ENCODE measurements at places on chromosomes 13 and 19.

DNA sequence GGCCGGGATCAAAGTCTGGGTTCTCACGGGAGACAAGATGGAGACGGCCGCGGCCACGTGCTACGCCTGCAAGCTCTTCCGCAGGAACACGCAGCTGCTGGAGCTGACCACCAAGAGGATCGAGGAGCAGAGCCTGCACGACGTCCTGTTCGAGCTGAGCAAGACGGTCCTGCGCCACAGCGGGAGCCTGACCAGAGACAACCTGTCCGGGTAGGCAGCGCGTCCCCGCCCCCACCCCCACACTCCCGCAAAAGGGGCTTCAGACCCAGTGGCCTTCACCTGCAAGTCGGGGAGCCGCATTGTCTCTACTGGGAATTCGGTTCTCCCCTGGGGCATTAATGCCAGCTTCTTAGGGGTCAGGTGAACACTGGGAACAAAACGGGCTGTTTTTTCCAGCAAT, 114.7 kb upstream of the MCF2L start:
- no peak for DNase-seq

DNA sequence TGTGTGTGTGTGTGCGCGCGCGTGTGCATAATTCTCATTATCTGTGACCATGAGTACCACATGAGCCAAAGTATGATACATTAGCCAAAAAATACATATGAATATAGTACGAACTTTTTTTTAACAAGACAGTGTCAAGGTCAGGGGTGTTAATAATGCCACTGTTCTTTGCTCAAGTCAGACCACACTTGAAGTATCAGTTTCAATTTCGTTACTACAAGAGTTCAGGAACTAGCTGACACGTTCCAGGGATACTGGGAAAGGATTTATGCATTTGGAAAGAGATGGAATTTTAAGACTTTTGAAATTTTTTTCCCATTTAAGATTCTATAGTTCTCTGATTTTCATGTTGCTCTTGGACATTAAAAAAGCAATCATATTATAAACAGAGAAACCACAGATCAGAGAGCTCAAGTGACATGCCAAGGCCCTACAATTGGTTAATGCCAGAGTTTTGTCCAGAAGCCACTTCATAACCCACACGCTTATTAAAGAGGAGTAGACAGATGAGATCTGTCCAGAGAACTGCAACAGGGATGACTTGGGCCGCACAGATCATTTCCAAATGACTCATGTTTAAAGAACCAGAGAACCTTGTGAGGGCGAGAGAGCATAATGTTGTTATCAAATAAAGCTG, 718.8 kb upstream of the SGCG start:
- no peak for DNase-seq

- DNase-seq = peak; percentile 46
These were observed 1.2 kb downstream of the S1PR5 start for GRCh38 chr19:10516064-10516385.

- DNase-seq = no peak
These were observed 181.9 kb downstream of the PCDH9 start for GRCh38 chr13:67048084-67048820.
